ENCODE measurements at places on chromosomes 4 and X.

DNA sequence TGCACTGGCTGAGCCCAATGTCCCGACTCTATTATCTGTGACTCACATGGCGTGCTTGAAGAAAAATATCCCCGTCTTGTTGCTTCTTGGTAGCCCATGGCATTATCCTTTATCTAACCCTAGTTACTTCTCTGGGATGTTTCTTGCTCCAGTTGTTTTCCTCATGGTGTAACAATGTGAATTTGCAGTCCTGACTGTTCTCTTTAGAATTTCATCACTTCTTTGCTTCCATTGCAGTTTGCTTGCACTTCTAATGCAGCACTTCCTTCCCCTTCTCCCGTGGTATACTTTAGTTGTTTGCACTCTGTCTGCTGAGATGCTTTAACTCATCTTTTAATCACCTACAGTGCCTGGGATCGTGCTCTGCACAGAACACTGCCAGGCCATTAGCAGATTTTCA, 126.9 kb downstream of the MAML3 start:
- DNase-seq, result no peak

- no peak for DNase-seq
These were observed 52.1 kb downstream of the KLF8 start for GRCh38 chrX:56284269-56284668.

DNA sequence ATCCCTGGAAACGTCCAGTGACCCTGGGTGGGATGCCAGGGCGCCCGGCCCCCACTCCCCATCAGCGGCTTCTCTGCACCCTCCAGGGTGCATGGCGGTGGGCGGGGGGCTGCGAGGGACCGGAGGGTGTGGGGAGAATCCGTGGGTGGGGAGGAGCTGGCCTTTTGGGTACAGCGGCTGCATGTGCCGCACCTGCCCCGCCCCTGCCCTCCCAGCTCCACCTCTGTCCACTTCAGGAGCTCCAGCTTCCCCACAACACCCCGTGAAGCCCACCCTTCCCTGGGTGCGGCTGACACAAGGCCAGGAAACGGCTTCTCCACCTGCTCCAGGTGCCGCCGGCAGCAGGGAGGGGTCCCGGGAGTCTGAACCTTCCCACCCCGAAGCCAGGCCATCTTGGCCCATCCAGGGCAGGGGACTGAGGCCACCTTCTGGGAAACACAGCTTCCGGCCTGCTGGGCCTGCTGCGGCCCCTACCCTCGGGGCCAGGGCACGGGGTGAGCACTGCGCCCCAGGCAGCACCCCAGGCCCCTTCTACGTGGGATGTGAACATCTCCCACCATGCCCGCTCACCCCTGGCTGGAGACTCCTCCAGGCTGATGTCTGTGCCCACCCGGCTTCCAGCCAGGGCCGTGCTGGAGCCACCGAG, 34.6 kb downstream of the CPLX1 start:
- no peak for DNase-seq

- DNase-seq, result no peak
These were observed 169.7 kb upstream of the SH3RF1 start for GRCh38 chr4:169440446-169440845.

DNA sequence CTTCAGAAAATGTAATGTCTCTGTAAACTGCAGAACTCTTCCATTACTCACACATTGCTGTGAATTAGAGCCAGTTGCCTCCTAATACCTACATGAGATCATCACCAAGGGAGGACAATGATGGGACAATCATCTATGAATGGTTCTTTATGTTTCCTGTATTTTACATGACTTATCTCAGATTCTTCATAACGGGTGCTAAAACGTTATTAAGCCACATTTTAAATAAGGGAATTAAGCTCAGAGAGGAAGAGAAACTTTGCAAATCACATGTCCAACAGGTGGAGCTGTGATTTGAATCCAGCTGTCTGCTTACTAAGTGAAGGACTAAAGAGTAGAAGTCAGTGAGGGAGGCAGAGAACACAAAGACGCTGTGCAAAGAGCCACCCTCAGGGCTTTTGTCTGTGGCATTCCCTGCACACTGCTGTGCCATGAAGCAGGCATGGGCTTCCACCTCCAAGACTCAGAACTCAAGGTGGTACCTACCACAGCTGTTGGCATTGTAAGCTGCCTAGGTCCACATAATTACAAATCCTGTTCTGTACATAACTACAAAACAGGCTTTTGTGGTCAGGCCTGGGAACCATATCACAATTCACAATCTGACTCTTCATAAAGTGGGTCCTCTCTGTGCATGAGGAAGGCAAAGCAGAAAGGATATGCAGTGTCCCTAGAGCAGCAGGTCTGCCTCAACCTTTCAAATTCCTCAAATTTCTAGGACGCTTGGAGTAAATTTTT, 12.8 kb downstream of the TBC1D9 start:
- no peak for DNase-seq

GRCh38 chr4:141851246-141851891, 215.0 kb downstream of the IL15 start:
- DNase-seq, result no peak

GRCh38 chr4:177455561-177455970, 13.3 kb upstream of the AGA start:
- no peak for DNase-seq

DNA sequence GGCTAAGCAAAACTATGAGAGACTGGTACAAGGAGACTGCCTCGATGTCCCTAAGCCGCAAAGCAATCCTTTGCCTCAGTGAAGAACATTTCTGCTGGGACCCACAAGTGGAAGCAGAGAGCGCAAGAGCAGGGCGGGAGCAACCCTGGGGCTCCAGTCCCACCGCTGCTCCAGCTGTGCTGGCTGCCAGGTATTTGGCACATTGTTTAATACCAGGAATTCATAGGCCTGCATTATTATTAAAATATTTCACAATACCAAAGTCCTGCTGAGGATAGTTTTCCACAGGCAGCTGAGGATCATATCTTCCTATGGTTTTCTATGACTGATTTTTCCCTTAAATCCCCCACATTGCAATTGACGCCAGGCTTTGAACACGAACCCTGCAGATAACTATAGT, 163.5 kb upstream of the TLL1 start:
- DNase-seq, result no peak
